ENCODE measurements at places on chromosomes 13 and 19.
A peak's percentile ranks its signal among the peaks of the same experiment; 100 is the strongest.

DNA sequence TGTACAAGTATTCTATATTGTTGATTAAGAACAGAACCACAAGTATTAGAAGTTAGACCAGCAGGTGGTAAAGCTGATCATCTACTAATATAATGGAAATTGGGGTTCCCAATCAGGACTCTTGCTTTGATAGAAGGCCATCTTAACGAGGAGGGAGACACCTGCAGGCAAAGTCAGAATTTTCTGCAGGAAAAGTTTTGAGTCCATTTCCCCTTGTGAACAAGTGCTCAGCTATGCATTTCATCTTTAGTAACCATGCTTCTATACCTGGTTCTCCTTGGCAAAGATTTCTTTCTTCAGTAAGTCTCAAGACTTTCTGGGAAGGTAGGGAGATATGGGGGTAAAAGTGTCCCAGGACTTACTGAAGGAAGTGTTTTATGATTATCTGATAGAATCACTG, 36.1 kb upstream of the USPL1 start:
- DNase-seq = no peak

DNA sequence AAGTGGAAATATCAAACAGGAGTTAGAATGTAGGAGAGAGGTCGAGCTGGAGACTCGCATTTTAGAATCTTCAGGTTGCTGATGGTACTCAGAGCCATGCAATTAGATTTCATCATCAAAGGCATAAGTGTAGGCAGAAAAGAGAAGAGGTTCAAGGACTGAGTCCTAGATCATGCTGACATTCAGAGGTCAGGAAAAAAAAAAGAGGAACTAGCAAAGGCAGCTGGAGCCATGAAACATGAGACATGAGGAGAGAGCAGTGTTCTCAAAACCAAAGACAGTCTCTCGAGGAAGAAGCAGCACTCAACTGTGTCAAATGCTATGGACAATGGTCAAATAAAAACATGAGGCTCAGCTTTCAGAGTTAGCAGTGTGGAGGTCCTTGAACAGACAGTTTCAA, 12.4 kb upstream of the TPP2 start:
- no peak for DNase-seq

- peak; percentile 51 for DNase-seq
These were observed 106.8 kb downstream of the NHLRC3 start for GRCh38 chr13:39144941-39145533.

GRCh38 chr19:10601999-10602329, 14.9 kb upstream of the AP1M2 start:
- DNase-seq = no peak

GRCh38 chr19:48290401-48290770, 20.5 kb downstream of the ZNF114 start:
- DNase-seq = no peak

DNA sequence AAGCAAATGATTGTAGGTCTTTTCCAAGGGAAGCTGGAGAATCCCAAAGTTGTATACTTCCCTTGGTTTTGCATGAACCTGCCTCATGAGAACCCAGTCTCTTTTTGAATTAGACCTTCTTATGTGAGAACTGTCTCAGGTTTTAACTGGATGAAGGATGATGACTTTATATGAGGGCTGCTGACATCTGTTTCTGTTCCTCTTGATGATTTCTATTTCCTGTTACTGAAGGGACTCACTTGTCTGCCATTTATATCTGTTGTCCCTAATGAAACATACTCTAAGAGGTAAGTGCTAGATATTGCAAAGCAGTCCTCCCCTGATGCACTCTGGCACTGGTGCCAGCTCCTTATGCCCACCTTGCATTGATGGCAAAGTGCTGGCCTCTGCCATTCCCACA, 33.6 kb downstream of the ERICH4 start:
- DNase-seq = no peak

- DNase-seq = no peak
These were observed 6.3 kb downstream of the ARHGAP45 start for GRCh38 chr19:1073063-1073955.

GRCh38 chr19:7789447-7789846, 26.4 kb downstream of the CLEC4M start:
- DNase-seq = no peak

GRCh38 chr13:114339857-114340534, 25.7 kb downstream of the CHAMP1 start:
- peak; percentile 54 for DNase-seq
